DMS79 (cell line): ENCODE measurements at places on chromosomes 2 and 18.

- DNase-seq, result no peak
Observed at GRCh38 chr18:59085797-59086196, 53.9 kb upstream of the SEC11C start.

GRCh38 chr2:149903626-149904025, 316.1 kb upstream of the MMADHC start:
- DNase-seq, result no peak

- no peak for DNase-seq
Observed at GRCh38 chr2:14513903-14514302, 118.6 kb upstream of the LRATD1 start.

GRCh38 chr18:59268721-59269562, 4.3 kb downstream of the RAX start:
- peak; percentile 58 for DNase-seq

- no peak for DNase-seq
Observed at GRCh38 chr2:173898996-173899395, 66.2 kb downstream of the SP3 start.
